ENCODE measurements at places on chromosomes 11 and 22.
A peak's percentile ranks its signal among the peaks of the same experiment; 100 is the strongest.

GRCh38 chr11:24226606-24227005 lies 270.2 kb upstream of the LUZP2 start:
- DNase-seq: no peak

DNA sequence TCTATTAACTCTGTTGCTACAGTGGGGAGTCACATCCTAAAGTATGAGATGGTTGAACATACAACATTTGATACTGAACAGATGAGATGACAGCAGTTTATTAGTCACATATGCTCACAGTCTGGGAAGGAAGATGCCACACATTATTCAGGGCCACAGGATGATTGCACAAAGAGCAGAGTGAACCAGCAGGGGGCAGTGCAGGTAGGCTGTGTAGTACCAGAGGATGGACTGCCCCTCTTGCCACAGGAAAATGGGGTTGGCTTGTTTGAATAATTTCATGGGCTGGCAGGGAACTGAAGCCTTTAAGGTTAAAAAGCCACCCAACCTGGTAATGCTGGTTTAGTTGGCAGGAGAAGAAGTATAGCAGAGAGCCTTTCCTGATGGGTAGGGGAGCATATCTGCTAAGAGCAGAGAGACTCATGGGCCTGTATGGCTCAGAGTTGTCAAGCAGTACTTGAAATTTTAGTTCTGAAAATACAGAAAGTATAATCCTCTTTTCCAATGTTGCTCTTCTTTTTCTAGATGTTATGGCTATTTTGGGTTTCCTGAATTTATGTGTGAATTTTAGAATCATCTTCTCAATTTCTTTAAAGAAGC lies 180.4 kb upstream of the B3GAT1 start:
- DNase-seq: peak; percentile 26

- DNase-seq: no peak
These were observed at the start of gene GSTT4 for GRCh38 chr22:24005201-24005600. Gene GSTT4 (minus strand): TSS chr22:24005453. CDS start chr22:24005356, 97 bp downstream.

- peak; percentile 89 for DNase-seq
These were observed 15.8 kb upstream of the EHD1 start for GRCh38 chr11:64894070-64894811.

GRCh38 chr22:27711756-27712155 lies 89.8 kb downstream of the MN1 start:
- DNase-seq: no peak

DNA sequence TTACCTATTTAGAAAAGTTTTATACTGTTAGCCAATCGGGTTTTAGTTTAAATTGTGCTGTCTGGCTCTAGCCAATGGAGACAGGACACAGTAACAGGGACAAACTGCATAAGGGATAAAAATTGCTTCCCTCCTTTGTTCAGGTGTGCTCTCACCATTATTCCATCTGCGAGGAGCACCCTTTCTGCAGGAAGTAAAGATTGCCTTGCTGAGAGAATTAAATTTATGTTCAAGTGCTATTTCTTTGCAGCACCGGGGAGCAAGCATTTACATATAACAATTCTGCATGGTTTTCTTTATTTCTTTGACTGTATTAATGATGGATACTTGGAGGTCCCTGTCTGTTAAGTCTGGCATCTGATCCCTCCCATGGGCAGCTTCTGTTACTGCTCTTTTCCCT lies 80.5 kb downstream of the BRD1 start:
- DNase-seq: no peak
